Hepatocyte (in vitro differentiated cells): ENCODE measurements at places on chromosomes 2 and 18.

DNA sequence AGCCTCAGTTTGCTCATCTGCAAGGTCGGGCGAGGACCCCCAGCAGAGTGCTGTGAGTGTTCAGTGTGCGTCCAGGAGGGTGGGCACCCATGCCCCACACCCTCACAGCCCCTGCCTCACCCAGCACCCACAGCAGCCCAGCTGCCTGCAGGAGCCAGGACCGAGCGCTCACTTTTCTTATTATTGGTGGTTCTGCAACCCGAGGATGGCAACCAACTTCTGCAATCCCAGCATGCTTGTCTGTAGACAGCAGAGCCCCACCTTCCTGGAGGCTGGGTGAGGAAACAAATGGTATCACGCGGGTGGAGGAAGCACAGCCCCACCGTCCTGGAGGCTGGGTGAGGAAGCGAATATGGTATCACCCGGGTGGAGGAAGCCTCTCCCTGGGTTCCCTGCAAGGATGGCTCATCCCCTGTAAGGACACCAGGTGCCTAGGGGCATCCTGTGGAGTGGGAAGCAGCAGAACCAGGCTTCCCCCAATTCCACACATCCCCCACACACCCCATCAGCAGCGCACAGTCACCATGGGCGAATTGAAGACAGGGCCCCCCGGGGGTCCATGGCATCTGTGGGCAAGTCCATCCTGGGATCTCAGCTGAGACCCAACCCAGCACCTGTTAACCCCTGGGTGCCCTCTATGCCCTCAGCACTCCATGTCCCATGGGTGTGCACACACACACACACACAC is 220.5 kb upstream of the RAB6C start:
- H3K36me3 ChIP-seq = no peaks in the 10 kb centered on the region
- H3K4me1 ChIP-seq = peaks cover 7% of the 10 kb centered on the region
- DNase-seq = no peak
- no peak overlapping the region for H3K4me3 ChIP-seq
- no peaks in the 10 kb centered on the region for H3K27me3 ChIP-seq

GRCh38 chr2:168316073-168316440 is 68.7 kb upstream of the STK39 start:
- H3K27me3 ChIP-seq = no peaks in the 10 kb centered on the region
- H3K4me1 ChIP-seq = no peaks in the 10 kb centered on the region
- no peaks in the 10 kb centered on the region for H3K36me3 ChIP-seq
- DNase-seq = no peak
- H3K4me3 ChIP-seq = no peak overlapping the region

GRCh38 chr18:23181547-23181946 is 46.3 kb downstream of the CABLES1 start:
- no peak overlapping the region for H3K4me3 ChIP-seq
- no peak overlapping the region for H3K27ac ChIP-seq
- no peaks in the 10 kb centered on the region for H3K27me3 ChIP-seq
- H3K4me1 ChIP-seq = peaks cover 8% of the 10 kb centered on the region
- no peaks in the 10 kb centered on the region for H3K36me3 ChIP-seq
- no peak for DNase-seq

- no peaks in the 10 kb centered on the region for H3K27me3 ChIP-seq
- H3K4me1 ChIP-seq = peaks cover 16% of the 10 kb centered on the region
- no peaks in the 10 kb centered on the region for H3K36me3 ChIP-seq
Observed at GRCh38 chr2:26245231-26245732, 543 bp downstream of the HADHB start.

DNA sequence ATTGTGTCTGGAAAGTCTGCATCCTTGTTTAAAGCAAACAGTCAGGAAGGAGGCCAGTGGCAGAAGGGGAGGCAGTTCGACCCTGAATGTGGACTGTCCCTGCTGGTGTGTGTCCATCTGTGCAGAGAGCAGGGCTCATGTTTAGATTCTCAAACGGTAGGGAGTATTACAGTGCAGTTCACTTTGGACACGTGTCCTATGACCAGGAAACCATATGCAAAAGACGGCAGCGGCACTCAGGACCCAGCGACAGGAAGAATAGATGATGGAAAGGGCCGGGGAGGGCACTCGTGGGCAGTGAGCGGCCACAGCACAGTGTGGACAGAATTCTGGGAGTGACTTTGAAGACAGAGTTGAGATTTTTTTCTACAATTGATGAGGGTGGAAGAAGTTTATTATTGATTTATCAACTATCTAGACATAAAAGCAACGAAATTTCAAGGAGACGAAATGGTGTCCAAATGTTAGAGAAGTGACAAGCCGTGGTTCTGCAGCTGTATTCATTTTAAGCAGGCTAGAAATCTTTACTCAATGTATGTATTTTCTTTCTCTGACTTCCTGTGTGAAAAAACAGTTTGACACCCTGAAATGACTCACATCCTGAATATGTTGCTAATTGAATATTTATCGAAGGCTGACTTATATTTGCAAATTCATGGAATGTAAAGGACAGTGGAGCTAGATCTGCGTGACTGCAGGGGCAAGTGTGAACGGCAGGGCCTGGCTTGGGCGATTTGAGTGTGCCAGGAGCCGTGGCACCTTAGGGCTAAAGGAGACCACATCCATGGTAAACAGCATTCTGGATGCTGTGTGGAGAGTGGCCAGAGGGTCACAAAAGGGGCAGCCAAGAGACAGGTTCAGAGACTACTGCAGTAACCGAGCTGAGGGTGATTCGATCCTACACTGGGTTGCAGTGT is 214.2 kb downstream of the PTGR3 start:
- no peak overlapping the region for H3K4me3 ChIP-seq
- no peak overlapping the region for H3K27ac ChIP-seq
- no peaks in the 10 kb centered on the region for H3K27me3 ChIP-seq
- no peaks in the 10 kb centered on the region for H3K36me3 ChIP-seq
- DNase-seq = no peak

GRCh38 chr2:42117923-42118753 is 51.0 kb upstream of the EML4 start:
- peaks cover 18% of the 10 kb centered on the region for H3K4me1 ChIP-seq
- H3K36me3 ChIP-seq = no peaks in the 10 kb centered on the region
- H3K27ac ChIP-seq = peak overlapping the region; percentile 58
- no peak for DNase-seq
- H3K4me3 ChIP-seq = no peak overlapping the region

DNA sequence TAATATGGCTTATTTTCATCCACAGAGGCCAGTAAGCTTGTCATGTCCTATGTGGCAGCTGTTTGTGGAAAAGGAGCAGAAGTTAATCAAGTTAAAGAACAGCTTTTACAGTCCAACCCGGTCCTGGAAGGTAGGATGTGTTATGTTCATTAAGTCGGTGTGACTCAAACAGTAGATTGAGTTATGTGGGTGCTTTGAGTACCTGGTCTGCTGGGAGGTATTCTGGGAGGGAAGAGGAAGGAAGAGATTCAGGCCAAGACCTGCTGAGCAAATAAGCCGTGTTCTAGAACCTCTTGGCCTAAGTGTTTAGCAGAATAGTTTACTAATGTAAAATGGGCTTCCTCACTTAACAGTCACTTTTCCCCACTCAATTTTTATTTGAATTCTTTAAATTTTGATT is 96.2 kb downstream of the MYO1B start:
- DNase-seq = no peak
- H3K4me3 ChIP-seq = no peak overlapping the region
- no peaks in the 10 kb centered on the region for H3K36me3 ChIP-seq
- no peak overlapping the region for H3K27ac ChIP-seq
- no peaks in the 10 kb centered on the region for H3K27me3 ChIP-seq

GRCh38 chr2:98796775-98797544 is 66.0 kb upstream of the MGAT4A start:
- H3K4me3 ChIP-seq = no peak overlapping the region
- peak overlapping the region; percentile 43 for H3K27ac ChIP-seq
- H3K27me3 ChIP-seq = no peaks in the 10 kb centered on the region
- H3K4me1 ChIP-seq = peaks cover 11% of the 10 kb centered on the region
- no peak for DNase-seq
- no peaks in the 10 kb centered on the region for H3K36me3 ChIP-seq

DNA sequence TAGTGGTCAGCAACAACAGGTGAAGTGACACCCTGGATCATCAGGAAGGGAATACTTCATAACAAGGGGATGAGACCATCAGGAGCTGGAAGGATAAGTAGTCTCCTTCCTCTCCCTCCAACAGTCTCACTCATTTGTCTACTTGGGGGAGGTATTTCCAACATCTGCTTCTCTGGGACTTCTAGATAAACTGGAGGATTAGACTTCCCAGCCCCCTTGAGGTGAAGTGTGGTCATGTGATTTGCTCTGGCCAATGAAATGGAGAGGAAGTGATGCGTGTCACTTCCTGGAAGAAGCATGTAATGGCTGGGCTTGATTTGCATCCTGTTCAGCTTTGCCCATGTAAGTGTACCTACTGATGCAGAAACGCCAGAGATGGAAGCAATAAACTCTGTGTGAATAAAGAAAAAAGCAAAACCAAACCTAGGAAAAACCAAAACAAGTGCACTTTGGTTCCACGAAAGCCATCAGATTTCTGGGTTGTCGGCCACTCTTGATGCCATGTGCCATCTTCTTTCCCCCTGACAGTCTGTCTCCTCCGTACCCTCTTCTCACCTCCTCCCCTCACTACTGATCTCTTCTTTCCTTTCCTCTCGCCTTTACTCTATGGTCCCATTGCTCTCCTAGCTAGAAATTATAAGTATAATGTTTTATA is 76.1 kb upstream of the DNMT3A start:
- H3K36me3 ChIP-seq = no peaks in the 10 kb centered on the region
- H3K4me3 ChIP-seq = no peak overlapping the region
- no peak for DNase-seq
- H3K27ac ChIP-seq = peak overlapping the region; percentile 78

GRCh38 chr2:105749583-105750400 is 5.1 kb downstream of the NCK2 start:
- H3K4me1 ChIP-seq = peaks cover 26% of the 10 kb centered on the region
- DNase-seq = no peak
- H3K27ac ChIP-seq = no peak overlapping the region
- H3K36me3 ChIP-seq = no peaks in the 10 kb centered on the region
- no peaks in the 10 kb centered on the region for H3K27me3 ChIP-seq

DNA sequence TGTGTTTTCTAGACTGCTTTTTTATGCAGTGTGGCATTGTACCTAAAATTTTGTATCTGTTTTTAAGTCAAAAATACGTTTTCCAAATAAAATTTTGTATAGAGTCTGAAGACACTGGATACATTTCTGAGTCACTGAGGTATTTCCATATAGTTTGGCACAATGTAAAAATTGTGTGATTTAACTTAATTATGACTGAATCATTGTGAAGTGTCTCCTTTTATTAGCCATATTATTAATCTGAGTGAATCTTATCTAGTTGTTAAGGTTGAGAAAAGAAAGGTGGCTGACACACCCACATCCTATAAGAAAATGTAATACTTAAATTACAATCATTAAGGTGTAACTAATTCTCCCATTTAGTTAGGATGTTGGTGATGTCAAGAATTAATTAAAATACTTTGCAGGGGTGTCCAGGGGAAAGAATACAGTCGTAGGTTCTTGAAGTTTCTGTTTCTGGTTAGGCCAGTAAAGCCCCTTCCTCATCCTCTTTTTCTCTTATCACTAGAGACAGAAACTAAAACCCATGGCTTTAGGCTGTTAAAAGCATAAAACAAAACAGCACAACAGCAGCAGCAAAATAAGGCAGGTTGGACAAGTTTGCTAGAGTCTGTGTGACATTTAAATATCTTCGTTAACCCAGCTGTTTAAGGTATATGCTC is 71.6 kb downstream of the UBE2E3 start:
- H3K27ac ChIP-seq = no peak overlapping the region
- no peak overlapping the region for H3K4me3 ChIP-seq
- DNase-seq = no peak
- H3K27me3 ChIP-seq = no peaks in the 10 kb centered on the region
- H3K36me3 ChIP-seq = no peaks in the 10 kb centered on the region
